Amniotic stem cell (primary cell): ENCODE measurements at places on chromosomes 6 and 20.

DNA sequence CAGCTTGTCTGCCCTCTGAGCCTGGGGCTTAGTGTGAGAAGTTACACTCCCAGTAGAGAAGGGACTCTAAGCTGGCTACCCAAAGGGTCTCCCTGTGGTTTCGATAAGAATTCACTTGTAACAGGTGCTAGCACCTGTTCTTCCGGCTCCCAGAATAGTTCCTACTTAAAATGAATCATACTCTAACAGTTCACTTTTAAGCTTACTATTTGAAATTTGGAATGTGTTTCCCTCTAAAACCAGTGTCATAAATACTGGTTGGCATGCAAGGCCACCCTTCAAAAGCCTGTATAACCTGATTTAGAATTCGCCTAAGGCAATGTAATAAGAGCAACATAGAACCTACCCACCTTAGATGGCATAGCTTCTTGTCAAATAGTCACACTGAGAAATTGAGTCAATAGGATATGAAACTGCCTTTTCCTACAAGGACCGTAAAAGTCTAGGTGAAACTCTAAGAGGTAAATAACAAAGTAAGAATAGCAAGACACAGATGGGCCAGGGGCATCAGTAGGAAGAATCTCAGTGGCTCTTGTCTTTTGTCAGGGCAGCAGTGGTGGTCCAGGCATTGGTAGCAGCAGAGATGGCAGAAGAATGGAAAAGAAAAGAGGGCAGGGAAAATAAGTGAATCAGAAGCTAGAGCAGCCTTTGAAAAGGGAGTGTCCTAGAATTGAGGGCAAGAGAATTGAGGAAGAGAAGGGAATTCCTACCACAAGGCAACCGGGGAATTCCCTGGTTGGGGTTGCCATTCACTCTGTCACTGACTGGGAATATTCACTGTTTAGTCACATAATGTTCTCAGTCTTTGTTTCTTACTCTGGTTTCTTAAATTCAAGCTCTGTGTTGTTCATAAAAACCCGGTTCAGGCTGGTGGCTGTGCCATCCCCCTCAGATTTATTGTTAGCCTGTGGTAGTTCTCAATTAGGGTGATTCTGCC is 91.5 kb downstream of the HIVEP2 start:
- DNase-seq: no peak

- no peak for DNase-seq
Observed at GRCh38 chr6:137821491-137821890, 45.6 kb upstream of the TNFAIP3 start.

GRCh38 chr6:24936641-24937317 is 1.0 kb upstream of the RIPOR2 start:
- no peak for DNase-seq

DNA sequence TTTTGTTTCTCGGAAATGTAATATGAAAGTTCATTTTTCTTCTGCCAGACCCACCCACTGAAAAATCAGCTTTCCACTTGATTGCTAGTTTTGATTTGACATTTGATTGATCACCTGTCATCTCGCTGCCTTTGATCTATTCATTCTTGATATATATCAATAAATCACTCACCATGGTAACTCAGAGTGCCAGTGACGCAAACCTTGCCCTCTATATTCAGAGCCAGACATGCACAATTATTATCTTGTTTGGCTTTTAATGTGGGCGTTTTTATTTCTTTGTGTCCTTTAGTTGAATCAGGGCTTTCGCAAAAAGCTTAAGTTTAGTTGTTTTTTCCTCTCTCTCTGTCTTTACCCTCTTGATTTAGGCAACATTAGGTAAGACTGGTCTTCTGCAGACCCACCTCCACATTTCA is 2.0 kb downstream of the TSHZ2 start:
- DNase-seq: no peak

DNA sequence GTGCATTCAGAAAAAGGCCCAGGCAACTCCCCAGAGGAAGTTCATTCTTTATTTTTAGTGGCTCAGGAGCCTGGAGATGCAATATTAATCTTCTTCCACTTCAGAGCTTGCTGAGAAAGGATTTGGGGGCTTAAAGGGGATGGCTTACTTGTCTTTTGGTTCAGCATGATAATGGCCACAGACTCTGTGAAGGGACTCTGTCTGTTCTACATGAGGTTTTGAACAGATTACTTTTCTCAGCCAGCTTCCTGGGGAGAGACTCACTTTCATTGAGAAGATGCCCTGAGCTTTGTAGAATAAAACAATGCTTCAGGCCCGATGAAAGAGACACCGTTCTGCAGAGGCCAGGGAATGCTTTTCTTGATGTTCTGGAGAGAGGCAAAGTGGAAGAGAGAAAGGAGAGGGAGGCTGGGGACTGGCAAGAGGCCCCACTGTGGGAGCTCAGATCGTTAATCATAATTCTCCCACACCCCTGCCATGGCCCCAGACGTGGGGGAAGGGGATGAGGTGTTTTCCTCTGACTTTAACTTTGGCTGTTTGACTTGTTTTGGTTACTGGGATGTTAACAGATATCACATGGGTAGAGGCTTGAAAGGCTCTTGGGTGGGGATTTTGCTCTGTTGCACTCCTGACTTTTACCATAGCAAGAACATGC is 19.1 kb downstream of the SCP2D1 start:
- no peak for DNase-seq
